Chondrocyte (in vitro differentiated cells): ENCODE measurements at places on chromosomes 12 and 14. TPM values are rescaled to one million over a fixed set of nuclear protein-coding genes. Genes with fewer than 3 reads are reported as not detected.

The AKAP3 gene
- 0.26 to 0.65 TPM (median 0.57 TPM) in 3 replicates for total RNA-seq

The CDCA4 gene
- total RNA-seq = 15.6 to 18.8 TPM (median 18.0 TPM) in 3 replicates

The HDAC7 gene
- 79.1 to 93.2 TPM (median 89.6 TPM) in 3 replicates for total RNA-seq

The KRT75 gene
- total RNA-seq = not detected in 3 replicates

The RILPL2 gene
- 3.1 to 4.2 TPM (median 3.8 TPM) in 3 replicates for total RNA-seq

The MMP19 gene
- total RNA-seq = 12.9 to 17.8 TPM (median 16.1 TPM) in 3 replicates

The RPS26 gene
- 15.8 to 27.8 TPM (median 19.5 TPM) in 3 replicates for total RNA-seq

The RNASE3 gene
- total RNA-seq = not detected in 3 replicates
